DMS 273 treated with DMSO at 0.1 percent for 48 hours (cell line): ENCODE measurements at places on chromosomes 7 and 10.

- DNase-seq: no peak
These were observed 79.5 kb downstream of the RTKN2 start for GRCh38 chr10:62189131-62189530.

GRCh38 chr7:141460781-141461715 lies 90.2 kb upstream of the AGK start:
- DNase-seq: no peak

GRCh38 chr7:140667476-140667875 lies 5.3 kb upstream of the ADCK2 start:
- no peak for DNase-seq

- DNase-seq: no peak
These were observed 358.7 kb downstream of the ELMO1 start for GRCh38 chr7:37089972-37090371.

- DNase-seq: no peak
These were observed 110.0 kb downstream of the EGFR start for GRCh38 chr7:55128693-55129394.

GRCh38 chr10:89879121-89879520 lies 177.7 kb downstream of the KIF20B start:
- DNase-seq: no peak
